ENCODE measurements at places on chromosomes 5 and 9.

GRCh38 chr5:36778336-36778735 lies 98.2 kb upstream of the NIPBL start:
- no peak for DNase-seq

- no peak for DNase-seq
Observed at GRCh38 chr9:95116002-95116807, 201.3 kb downstream of the FANCC start.

DNA sequence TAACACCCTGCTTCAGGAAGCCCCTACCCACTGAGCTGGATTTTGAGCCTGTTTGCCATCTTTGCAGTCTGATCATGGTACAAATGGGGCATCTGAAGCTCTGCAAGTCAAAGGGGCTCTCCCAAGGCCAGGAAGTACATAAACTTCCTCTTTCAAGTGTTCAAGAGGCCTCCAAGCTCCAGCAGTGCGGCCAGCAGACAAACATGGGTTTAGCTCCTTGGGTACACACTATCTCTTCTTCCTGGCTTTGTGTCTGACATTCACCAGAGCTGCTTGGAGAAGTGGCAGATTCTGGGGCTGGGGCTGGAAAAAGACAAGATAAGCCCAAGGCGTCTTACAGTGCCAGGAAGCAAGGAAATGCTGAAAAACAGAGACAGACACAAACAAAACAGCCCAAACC lies 34.1 kb downstream of the LAMC3 start:
- DNase-seq: no peak

DNA sequence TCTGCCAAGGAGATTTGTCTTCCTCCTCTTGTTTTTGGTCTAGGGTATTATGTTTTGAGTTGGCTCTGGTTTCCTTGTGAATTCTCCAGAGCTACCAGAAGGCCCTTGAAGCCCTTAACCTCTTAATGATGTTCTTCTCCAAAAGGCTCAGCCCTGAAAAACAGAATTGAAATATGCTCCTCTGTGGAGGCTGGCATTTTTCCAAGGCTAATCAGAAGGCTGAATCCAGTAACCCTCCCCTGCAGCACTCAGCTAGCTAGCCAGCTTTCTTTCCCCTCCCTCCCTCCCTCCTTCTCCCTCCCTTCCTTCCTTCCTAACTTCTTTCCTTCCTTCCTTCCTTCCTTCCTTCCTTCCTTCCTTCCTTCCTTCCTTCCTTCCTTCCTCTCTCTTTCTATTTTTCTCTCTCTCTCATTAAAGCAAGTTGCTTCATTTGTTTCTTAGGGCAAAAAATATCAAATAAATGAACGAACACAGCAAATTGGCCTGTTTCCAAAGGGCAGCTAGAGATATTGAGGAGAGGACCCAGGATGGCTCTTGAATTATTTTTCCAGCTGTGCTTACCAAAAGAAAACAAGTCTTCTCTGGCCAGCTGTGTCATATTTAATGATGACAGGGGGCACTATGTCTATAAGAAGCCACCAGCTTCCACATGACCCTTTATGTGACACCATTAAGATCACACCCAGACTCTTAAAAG lies 38.7 kb downstream of the JAKMIP2 start:
- DNase-seq: no peak

- no peak for DNase-seq
Observed at GRCh38 chr5:169904059-169904458, 76.2 kb downstream of the INSYN2B start.

DNA sequence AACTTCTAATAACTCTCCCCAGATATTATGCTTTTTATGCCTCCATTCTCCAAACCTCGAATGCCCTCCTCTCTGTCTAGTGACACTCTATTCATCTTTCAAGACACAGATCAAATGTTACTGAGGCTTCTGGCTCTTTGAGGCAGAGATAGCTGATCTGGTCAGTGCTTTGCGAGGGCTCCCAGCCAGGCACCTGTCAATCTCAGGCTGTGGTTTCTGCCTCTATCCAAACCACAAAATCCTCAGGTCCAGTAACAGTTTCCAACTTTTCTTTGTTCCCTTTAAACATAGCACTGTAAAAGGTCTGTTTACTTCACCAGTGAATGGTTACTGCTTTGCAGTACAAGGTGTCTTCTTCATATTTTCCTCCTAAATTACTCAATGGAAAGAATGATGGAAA lies 11.5 kb upstream of the STK32A start:
- DNase-seq: no peak

DNA sequence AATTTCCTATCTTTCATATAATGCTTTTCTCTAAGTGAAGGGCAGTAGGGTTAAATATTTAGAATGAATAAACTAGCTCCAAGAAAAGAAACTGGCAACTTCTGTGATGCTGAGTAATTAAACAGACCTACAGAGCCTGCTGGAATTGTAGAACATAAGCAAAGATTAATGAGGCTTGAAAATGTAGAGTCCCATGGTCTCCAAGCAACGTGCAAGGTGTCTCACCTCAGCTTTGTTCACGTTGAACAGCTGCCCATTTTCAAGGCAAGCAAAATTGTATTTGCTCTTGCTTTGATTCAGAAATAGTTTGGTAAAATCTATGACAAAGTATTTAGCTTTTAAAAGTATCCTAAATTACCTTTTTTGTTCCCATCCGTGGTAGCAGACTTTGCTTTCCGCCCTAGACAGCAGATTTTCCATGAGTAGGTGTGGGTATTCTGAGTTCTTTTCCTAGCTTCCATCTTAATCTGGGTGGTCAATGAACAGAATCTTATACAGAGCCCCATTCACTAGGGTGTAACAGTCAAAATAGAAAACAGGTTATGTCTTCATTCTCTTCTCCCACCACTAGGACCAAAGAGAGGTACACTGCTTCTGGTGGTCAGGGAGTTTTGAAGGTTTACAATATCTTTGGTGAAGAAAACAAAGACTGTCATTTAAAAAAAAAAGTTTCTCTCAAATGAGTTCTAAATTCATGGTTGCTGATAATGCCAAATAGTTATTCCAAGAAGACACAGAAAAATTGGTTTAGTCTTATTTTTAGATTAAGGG lies 52.1 kb upstream of the TYRP1 start:
- DNase-seq: no peak

- DNase-seq: no peak
Observed at GRCh38 chr9:113501852-113502251, 38.3 kb downstream of the RGS3 start.

DNA sequence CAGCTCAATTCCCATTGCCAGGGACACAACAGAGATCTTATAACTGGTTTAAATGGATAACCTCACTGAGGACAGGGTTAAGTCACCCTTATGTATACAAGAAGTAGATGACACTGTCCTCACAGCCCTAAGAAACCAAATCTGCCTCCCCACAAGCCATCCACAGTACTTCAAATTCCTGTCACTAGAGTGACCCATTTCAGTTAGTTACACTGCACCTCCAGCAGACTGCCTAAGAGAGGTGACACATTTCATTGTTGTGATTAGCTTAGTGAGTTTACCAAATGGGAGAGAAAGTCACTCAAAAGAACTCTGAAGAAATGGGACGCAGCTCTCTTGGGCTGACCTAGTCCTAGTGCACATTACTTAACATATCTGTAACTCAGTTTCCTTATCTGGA lies 53.6 kb upstream of the HTR1A start:
- no peak for DNase-seq

- peak; percentile 40 for DNase-seq
Observed at GRCh38 chr5:155943516-155944407, 383.2 kb upstream of the SGCD start.

DNA sequence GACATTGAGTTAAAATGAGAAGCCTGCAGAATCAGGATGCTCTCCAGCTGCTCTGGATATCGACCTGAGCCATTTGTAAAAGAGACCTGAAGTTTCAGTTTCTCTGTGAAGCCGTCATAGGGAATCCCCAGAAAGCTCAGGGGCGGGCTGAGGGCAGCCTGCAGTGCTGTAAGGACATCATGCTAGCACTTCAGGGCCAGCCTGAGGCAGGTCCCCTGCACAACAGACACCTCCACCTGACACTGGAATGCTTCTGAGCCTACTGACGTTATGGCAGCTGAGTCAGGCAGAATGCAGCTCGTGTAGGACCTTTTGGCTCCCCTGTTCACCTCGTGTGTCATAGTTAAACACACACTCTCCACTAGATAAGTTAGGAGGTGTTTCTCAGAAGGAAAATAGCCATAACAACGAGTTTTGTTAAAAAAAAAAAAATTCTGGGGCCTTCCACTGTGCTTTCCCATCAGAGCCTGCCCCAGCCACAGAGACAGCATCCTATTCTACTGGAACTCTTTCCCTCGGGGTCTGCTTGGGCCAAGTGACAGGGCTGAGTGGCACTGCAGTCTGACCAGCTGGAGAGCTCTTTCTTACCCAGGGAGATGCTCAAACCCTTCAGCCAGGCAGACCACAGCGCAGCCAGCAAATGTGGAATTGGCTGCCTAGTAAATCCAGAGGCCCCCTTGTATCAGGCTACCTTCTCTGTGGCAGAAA lies 354.9 kb downstream of the DIRAS2 start:
- DNase-seq: no peak

GRCh38 chr9:68493958-68494577 lies 46.6 kb downstream of the TMEM252 start:
- no peak for DNase-seq

DNA sequence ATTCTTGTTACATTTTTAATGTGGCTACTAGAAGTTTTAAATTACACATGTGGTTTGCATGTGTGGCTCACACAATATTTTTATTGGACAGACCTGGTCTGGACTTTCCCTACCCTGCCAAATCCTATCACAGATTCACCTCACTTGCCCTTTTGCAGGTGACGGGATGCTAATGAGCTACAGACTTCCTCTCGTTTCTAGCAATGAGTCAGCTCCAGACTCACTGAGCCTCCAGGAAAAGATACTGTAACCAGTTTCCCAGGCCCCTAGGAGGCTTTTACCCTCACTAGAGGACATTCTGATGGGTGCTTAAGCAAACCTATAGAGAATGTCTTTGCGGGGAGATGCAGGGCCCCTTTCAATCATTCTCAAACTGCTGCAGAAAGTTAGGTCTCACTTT lies 135.4 kb downstream of the WDR41 start:
- peak; percentile 61 for DNase-seq

DNA sequence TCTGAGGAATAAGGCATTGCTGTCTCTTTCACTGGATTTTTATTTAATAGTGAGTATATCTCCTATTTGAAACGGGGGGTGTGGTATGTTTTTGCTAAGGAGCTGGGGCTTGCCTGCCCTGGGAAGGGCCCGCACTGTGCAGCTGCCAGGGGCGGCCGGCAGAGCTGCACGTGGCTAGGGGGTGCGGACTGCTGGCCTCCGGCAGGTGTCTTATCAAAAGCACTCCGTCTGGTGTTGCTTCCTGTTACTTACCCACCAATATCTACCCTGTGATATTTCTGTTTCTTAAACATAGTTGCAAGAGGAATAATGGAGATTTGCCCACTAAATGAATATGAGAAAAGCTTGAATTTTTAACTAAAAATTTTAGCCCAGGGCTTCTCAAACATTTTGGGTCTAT lies 232.0 kb downstream of the IRX1 start:
- no peak for DNase-seq

- DNase-seq: no peak
Observed at GRCh38 chr5:174312641-174313040, 267.1 kb downstream of the NSG2 start.

DNA sequence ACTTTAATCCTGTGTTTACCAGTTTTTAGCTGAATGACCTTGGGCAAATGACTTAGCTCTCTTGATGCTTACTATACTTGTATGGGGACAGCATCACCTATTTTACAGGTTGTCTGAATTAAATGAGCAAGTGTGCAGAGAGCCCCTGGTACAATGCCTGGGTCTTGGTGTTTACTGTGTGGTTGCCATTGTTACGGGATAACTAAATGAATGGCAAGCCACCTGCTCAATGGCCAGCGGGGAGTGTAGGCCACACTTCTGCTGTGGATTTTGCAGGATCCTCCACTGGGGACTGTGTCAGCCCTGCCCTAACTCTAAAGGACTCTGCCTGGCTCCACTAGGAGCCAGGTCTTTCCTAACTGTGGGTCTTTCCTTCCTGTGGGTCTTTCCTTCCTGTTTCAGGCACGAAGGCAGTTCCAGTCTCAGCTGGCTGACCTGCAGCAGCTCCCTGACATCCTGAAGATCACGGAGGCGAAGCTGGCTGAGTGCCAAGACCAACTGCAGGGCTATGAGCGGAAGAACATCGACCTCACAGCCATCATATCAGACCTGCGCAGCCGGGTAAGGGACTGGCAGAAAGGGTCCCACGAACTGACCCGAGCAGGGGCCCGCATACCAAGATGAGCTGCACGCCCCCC lies 10.3 kb upstream of the GLE1 start:
- DNase-seq: no peak

DNA sequence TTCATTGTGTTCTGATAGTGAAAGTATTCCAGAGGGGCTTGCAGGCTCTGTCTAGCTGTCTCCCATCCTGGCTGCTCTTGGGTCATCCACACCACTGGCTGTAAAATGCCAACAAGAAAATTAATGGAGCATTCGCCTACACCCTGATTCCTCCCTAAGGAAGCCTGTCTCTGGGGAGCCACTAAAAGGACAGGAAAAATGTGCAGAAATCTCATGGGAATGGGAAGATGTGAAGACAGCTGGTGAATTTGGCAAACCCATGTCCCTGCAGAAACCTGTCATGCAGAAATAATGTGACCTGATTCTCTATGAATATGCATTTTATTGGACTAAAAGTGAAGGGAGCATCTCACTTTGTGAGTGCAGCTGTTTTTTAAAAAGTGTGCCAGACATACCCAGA lies 265.6 kb downstream of the TUSC1 start:
- no peak for DNase-seq

DNA sequence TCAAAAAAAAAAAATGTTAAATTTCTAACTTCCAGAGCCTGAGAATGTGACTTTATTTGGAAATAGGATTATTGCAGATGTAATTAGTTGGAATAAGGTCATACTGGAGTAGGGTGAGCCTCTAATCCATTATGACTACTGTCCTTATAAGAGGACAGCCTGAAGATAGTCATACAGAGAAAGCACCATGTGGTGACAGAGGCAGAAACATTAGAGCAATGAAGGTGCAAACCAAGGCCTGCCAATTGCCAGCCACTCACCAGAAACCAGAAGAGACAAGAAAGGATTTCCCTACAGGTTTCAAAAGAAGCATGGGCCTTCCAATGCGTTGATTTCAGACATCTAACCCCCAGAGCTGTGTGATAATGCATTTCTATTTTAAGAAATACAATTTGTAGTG lies 659.2 kb upstream of the CHD1 start:
- DNase-seq: no peak

DNA sequence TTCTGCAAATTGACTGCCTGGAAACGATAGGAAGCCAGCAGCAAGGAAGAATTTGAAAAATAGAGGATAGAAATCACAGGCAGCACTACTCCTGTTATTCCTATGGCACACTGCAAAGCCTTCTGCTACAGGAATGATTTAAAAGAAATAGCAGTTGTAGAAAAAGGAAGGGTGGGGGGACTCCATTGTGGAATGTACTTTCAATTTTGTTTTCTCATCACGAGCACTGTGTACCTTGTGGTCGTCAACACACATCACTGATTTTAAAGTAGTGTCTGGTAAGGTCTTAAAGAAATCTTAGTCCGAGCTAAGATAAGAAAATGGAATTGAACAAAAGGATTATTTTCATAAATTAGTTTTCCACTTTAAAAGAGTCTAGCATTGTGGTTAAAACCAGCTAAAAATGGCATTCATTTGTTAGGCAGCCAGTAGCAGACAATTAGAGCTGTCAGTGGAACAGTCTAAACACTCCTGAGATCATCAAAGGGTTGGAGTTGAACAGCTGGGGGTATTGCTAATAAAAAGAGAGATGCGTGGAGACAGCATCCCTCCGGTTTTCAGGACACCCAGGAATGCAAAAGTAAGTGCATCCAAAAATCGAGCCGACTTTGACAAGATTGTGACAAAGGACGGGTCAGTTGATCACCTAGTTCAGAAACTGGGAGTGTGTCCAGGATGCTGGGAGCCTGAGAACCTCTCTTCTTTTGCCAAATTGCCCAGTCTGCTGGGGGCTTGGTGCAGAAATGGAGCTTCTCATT lies 97.8 kb upstream of the WWC1 start:
- no peak for DNase-seq

- DNase-seq: no peak
Observed at GRCh38 chr9:99336531-99336930, 114.4 kb downstream of the SEC61B start.
